ENCODE measurements at places on chromosomes 6 and 20. TPM values are rescaled to one million over a fixed set of nuclear protein-coding genes. Genes with fewer than 3 reads are reported as not detected.

The CFAP206 gene
- 2.8 TPM for total RNA-seq

The TREM2 gene
- total RNA-seq: not detected

- DNase-seq: no peak
Measured at GRCh38 chr6:134247231-134247833, 70.6 kb downstream of the SGK1 start.

GRCh38 chr6:17928514-17929430 is 58.7 kb downstream of the KIF13A start:
- DNase-seq: no peak

- DNase-seq: no peak
Measured at GRCh38 chr20:841568-842546, 8.3 kb downstream of the FAM110A start.

The FAXC gene
- total RNA-seq: 8.7 TPM

The SALL4 gene
- not detected for total RNA-seq

DNA sequence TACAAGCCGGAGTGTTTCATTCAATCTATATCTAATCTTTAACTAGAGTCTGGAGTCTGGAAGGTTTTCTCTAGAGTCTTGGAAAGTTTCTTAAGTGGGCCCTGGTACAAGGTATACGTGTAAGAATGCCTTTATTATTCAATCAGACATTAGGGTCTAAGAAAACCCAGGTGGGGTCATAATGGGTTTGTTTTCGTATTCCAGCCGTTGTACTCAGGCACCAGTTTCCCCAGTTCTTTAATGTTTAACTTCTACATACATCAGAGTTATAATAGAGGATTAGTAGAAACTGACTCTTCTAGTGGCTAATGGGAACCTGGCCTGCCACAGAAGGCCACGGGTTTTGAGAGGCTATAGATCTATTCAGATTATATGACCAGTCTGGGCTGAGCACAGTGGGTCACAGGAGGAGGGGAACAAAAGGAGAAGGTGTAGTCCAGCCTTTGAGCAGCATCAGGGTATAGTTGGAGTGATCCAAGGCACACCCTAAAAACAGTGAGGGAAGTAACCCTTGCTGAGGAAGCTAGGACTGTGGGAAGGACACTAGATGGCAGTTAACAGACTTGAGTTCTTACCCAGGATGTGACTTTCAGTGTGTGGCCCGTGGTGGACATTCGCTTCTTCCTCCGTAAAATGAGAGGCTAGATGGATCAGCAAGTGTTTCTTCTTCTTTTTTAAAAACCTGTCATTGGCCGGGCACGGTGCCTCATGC is 15.5 kb downstream of the FAM83B start:
- DNase-seq: no peak

The ELOVL4 gene
- 11.2 TPM for total RNA-seq

DNA sequence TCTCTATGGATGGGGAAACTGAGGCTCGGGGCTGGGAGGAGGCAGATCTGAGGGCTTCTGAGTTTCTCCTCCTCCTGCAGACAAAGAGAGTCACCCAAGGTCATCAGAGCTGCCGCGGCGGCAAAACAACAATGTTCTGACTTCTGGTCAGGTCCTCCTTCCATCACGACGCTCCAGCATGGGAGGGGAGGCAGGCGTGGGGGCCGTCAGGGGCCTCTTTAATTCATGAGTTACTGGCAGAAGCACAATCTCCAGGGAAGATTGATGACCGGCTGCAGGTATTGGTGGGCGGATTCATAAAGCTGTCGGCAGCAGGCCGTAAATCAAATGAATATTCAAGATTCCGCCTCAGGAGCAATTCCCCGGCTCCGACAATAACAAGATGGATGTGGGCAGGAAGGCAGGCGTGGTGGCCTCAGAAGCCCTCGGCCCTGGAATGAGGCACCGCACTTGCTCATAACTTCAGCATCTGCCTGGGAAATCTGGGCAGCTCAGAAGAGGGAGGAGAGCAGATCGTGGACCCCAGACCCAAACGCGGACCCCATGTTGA is 19.1 kb downstream of the PCK1 start:
- peak; percentile 81 for DNase-seq

DNA sequence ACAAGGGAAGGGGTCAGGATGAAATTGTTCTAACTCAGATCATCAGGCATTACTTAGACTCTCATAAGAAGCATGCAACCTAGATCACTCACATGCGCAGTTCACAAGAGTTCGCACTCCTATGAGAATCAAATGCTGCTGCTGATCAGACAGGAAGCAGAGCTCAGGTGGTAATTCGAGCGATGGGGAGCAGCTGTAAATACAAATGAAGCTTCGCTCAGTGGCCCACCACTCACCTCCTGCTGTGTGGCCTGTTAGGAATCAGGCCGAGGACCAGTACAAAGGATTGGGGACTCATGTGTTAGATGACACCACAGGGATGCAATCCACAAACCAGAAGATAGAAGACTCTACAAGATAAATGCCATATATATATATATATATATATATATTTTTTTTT is 31.5 kb upstream of the TOP1 start:
- DNase-seq: no peak

DNA sequence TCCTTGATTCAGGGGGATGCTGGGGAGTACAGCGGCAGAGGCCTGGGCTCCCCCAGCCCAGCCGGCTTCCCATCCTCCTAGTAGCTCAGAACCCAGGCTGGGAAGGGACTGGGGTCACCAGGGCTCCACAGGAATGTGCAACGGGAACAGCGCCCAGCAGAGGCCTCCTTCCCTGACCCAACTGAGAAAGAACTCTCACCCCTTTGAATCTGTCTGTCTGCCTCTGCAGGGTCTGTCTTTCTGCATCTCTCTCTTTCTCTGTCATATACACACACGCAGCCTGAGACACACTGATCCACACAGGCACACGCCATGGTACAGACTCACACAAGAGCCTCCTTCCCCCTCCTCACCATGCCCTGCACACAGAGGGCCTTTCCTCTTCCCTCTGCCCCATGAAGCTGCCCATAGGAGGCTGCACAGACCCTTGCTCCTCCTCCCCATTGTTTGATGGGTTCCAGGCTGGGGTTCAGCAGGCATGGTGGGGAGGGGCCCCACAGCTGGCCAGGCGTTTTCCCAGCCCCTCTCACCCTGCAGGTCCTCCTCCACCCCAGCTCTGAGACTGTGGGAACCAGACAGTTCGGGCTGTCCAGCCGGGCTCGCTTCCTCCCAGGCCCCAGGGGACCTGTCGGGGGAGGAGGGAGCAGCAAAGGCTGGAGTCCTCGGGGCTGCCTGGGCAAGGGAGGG is 2.8 kb downstream of the FOXS1 start:
- peak; percentile 59 for DNase-seq

GRCh38 chr6:112592159-112592558 is 245.0 kb downstream of the RFPL4B start:
- DNase-seq: no peak

GRCh38 chr6:56953597-56954402 is 1.1 kb upstream of the BEND6 start:
- no peak for DNase-seq

GRCh38 chr6:127517693-127518092 is 1.4 kb downstream of the MTCL3 start:
- DNase-seq: no peak

DNA sequence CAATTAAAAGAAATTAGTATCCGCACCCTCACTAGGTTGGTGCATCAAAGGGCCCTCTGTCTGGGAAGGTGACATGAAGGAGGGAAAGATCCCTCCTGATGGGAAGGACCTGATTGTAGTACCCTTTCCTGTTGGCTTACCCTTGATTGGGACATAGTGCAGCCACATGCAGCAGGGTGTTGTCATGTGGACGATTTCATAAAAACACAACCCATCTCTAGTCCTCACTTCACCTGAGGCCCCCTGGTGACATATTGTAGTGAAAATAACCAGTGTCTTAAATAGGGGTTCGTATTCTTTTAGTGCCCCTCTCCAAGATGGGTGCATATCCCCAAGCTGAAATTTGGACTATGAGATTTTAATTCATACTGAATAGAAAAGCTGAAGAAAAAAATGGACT is 97.3 kb downstream of the SLX4IP start:
- DNase-seq: no peak

Data from uterus (tissue), 4 donors.